Mesothelial cell of epicardium (in vitro differentiated cells): ENCODE measurements at places on chromosomes 2 and 18. TPM values are rescaled to one million over a fixed set of nuclear protein-coding genes. Genes with fewer than 3 reads are reported as not detected.

- DNase-seq, result no peak
Measured at GRCh38 chr2:43407935-43408334, 181.5 kb upstream of the ZFP36L2 start.

DNA sequence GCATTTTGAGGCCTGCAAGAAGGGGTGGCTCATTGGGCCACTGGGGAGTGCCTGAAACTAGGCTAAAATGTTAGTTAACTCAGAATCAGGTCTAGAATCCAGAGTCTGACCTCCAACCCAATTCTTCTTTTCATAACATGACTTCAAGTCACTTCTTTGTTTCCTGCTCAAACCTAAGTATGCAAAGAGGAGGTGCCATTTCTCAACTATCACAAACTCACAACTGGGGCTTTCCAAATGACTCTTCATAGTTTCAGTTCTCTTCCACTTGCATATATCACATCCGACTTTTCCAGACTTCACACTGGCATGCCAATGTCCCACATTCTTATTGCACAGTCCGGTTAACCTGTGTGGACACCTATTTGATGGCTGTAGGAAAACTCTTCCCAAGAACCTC, 211.6 kb downstream of the TCF4 start:
- no peak for DNase-seq

DNA sequence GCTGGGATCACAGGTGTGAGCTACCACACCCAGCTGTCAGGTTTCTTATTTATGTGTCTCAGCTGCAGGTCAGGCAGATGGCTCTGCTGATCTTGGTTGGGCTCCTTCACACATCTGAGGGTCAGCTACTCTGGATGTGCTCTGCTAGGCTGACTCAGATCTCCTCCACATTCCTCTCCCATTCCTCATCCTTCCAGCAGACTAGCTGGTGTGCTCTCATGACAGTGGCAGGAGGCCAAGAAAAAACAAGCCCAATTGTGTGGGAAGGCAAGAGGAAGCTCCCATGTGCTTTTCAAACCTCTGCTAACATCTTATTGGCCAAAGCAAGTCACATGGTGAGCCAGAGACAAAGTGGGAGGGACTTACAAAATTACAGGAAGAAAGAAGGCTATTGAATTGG, 11.7 kb upstream of the MSH6 start:
- DNase-seq, result no peak

DNA sequence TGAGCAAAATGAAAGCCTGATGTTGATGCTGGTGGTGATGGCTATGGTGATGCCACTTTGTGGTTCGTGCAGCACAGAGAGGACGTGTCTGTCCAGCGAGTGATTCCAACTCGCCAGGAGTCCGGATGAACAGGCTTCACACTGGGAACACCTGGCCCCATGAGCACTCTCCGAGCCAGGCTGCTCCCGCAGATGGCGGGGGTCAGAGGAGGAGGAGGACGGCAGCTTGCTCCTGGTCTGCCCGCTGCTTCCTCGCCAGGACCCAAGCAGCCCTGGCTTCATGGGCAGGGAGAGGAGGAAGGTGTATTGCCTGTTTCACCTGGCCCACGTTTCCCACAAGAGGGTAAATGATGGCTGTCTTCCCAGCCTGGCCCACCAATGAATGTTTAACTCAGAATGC, 121.6 kb downstream of the MTCL1 start:
- DNase-seq, result no peak

GRCh38 chr18:10458691-10459090, 4.3 kb downstream of the APCDD1 start:
- DNase-seq, result no peak

PROM2 gene
- total RNA-seq, result 20.3 to 23.5 TPM (median 22.1 TPM) in 3 replicates

TMEM169 gene
- 0.71 to 0.84 TPM (median 0.78 TPM) in 3 replicates for total RNA-seq

ANAPC1 gene
- 54.0 to 56.5 TPM (median 54.0 TPM) in 3 replicates for total RNA-seq

SERPINB3 gene
- not detected in 3 replicates for total RNA-seq

TNFRSF11A gene
- total RNA-seq, result 0.38 to 0.89 TPM (median 0.83 TPM) in 3 replicates

IL36RN gene
- total RNA-seq, result 0.84 to 1.1 TPM (median 0.85 TPM) in 3 replicates
